Urinary bladder (tissue), 4 donors: ENCODE measurements at places on chromosomes 2 and 18. TPM values are rescaled to one million over a fixed set of nuclear protein-coding genes. Genes with fewer than 3 reads are reported as not detected.

ZAP70 gene
- 1.9 TPM for total RNA-seq

ASXL3 gene
- total RNA-seq, result 16.8 TPM

GRCh38 chr2:231604101-231604684, 11.5 kb downstream of the TEX44 start:
- no peak for DNase-seq

- DNase-seq, result no peak
Observed at GRCh38 chr18:10213526-10213925, 240.9 kb upstream of the APCDD1 start.

GRCh38 chr18:11104307-11104706, 45.1 kb downstream of the PIEZO2 start:
- no peak for DNase-seq

MC2R gene
- not detected for total RNA-seq

DNA sequence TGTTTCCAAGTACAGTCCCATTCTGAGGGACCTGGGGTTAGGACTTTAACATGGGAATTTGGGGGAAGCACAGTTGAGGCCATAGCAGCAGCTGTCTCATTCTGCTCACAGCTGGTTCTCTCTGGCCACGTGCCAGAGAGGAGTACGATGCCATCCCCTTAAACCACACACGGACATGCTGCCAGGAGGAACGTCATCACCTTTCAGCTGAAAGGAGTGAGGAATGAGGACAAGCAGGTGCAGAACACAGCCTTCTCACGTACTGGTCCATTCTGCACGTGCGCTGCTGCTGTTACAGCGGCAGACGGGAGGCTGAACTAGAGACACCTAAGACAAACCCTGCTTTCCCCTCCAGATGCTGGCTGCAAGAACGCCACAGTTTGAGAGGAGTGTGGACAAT, 33.5 kb downstream of the ODC1 start:
- no peak for DNase-seq
